Calu3 (cell line): ENCODE measurements at places on chromosomes 16 and 17. TPM values are rescaled to one million over a fixed set of nuclear protein-coding genes. Genes with fewer than 3 reads are reported as not detected.

GRCh38 chr16:15798671-15799070 is 58.2 kb downstream of the MYH11 start:
- DNase-seq = no peak

- DNase-seq = peak; percentile 32
Observed at GRCh38 chr17:67260170-67260987, 15.4 kb upstream of the HELZ start.

GRCh38 chr17:13797863-13798262 is 196.1 kb upstream of the HS3ST3A1 start:
- DNase-seq = no peak

- no peak for DNase-seq
Observed at GRCh38 chr17:7562208-7562605, 488 bp downstream of the SENP3 start.

DNA sequence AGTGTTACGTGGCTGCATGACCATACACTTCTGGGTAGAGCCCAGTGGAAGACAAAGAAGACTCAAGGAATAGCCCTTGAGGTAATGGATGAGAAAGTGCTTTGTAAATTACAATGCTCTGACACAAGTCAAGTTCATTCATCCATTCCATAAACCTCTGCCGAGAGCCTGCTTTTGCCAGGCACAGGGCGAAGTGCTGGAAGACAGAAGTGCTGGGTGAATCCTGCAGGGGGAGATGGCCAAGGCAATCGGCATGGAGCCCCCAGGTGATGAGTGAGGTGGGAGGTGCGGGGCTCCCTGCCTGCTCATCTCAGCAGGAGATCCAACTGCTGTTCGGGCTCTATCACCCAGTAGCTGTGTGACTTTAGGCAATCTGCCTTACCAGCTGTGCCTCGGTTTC is 2.8 kb upstream of the SOCS3 start:
- no peak for DNase-seq

CACNA1G gene
- not detected in 2 replicates for total RNA-seq

- peak; percentile 61 for DNase-seq
Observed at GRCh38 chr16:3282103-3282729, 1.1 kb upstream of the ZNF263 start.

MEIOC gene
- 3.5 and 4.7 TPM in 2 replicates for total RNA-seq

MYH11 gene
- total RNA-seq = 0.05 TPM in 1 of 2 replicates, not detected in the other

CTRL gene
- 2.6 and 3.4 TPM in 2 replicates for total RNA-seq

DNA sequence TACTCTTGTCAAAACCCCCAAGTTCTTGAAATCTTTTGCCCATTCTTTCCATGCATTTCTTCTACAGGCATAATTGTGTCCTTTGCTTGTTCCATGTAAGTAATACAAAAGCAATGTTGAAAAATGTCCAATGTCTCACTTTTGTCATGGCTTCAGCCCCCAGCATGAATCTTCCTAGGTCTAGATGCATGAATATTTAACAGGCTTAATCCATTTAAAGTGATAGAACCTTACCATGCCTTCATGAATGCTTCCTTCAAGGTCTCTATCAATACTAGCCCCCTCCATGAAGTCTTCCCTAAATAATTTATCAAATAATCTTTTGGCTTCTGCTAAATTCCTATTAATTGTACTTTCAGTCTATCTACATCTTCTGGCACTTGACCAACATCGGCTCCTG is 46.1 kb upstream of the ANKFY1 start:
- DNase-seq = no peak

DNA sequence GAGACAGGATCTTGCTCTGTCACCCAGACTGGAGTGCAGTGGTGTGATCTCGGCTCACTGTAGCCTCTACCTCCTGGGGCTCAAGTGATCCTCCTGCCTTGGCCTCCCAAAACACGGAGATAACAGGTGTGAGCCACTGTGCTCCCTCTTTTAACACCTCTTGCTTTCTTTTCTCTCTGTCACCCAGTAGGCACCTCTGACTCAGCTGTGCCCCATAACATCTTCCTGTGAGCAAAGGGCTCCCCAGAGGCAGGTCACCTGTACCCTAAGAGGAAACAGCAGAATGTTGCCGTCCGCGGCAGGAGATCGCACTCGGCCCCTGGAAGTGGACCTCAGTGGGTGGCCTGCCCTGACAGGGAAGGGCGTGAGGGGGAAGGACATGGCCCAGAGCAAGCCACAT is 918 bp upstream of the NLRC3 start:
- DNase-seq = no peak

DNA sequence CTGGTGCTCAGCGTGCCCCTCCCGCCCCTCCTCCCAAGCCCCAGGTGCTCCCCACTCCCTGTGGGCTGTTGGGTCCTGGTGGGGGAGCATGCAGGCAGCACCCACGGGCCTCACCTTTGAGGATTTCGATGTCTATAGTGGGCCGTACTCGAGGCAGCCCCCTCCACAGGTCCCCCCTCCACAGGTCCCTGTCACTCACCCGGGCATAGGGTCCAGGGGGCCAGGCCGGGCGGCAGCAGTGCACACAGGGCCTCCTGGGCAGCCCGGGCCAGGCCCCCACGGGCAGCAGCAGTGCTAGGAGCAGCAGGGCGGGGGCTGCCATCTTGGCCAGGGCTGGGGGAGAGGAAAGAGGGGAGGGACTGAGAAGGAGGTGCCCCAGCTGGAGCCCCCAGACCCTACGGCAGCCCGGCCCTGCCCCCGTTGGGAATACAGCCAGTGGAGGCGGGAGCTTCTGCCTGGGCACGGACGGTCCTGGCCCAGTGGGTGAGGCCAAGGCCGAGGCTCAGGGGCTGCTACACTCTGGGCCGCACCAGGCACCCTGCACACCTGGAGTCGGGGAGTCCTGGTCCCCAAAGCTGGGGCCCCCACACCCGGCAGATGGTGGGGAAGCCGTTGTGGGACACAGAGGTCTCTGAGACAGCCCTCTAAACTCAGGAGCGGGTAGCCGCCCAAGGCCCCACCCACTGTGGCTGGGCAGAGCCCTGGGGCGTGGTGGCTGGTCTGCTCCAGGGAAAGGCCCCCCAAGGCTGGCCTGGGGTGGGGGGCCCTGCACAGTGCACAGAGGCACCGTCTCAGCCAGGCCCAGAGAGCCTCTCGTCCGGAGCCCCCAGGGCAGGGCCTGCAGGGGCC is 1.2 kb downstream of the C1QTNF8 start:
- DNase-seq = no peak

TEDC2 gene
- 28.2 and 30.5 TPM in 2 replicates for total RNA-seq

DNA sequence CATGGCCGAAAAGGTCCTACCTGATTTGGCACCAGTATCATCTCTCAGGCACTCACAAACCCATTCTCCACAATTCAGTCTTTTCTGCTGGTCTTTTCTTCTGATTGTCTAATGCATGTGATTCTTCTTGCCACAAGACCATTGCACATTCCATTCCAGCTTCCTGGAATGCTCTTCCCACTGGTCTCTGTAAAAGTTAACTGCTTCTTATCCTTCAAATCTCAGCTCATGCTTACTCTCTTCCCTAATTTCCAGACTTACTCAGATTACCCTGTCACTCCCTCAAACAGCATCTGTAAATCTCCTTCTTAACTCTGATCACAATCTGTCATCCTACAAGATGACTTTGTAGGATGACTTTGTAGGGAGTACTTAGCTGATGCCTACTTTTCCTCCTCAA is 320.2 kb downstream of the MAP2K6 start:
- no peak for DNase-seq

KCTD19 gene
- total RNA-seq = 3.8 and 5.6 TPM in 2 replicates

DNA sequence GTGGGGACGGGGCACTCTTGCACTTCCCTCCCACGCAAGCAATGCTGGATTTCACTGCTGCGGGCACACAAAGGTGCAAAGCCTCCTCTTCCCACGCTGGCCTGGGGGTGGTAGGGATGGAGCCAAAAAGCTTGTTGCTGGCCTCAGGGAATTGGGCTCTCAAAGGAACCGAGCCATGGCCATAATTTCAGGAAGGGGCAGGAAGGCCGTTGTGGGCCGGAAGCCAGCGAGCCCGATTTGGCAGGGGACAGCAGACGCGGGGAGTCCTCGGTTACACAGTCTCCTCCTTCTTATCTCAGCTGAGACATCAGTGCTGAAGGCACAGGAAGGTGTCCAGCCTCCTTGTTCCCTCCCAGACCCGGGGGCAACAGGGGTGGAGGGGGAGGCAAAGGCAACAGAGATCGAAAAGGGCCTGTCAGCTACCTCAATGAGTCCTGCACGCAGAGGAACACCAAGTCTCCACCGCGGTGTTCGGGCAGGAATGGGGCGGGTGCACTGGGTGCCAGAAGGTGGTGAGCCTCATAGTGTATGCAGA is 59.5 kb downstream of the SLFN11 start:
- no peak for DNase-seq

GRCh38 chr17:3039736-3040135 is 23.7 kb downstream of the OR1D5 start:
- DNase-seq = no peak

- peak; percentile 67 for DNase-seq
Observed at GRCh38 chr17:81553018-81553615, 964 bp upstream of the FAAP100 start.

GRCh38 chr17:12247761-12248160 is 227.1 kb downstream of the MAP2K4 start:
- DNase-seq = no peak

GRCh38 chr17:44348234-44348987 is 3.3 kb downstream of the GRN start:
- no peak for DNase-seq

DNA sequence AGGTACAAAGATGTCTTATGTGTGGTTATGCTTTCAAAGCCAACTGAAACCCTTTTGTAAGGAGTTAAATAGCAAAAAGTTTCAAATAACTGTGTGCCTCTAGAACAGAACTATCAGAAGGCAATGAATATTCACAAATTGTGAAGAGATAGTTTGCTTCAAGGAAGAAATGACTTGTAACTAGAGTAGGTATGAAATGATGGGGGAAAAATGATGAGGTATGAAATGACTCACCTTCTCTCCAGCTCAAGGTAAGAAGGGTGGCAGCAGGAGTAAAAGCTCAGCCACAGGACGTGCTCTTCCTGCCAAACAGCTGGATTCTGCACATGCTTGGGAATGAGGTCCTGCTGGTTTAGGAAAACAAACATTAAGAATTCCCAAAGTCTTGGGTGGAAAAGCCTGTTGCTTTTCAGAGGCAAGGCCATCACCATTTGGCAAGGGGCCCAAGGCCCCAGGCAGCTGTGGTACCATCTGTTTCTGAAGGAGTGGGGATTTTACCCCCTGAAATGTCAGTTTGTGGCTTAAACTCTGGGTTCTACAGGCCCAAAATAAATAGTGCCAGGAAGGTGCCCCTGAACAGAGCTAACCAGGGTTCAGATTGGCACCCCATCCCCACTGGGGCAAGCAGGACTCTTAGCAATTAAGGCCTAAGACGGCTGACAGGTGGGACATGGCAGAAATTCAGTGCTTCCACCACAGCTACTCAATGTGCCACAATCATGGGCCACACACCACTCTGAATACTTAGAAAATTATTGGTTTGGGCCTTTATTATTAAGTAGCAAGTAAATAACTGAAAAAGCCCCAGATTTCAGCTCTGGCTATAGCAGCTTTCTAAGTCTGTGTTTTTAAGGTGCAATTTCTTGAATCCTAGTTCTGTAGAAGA is 13.3 kb downstream of the HERPUD1 start:
- DNase-seq = no peak

DNA sequence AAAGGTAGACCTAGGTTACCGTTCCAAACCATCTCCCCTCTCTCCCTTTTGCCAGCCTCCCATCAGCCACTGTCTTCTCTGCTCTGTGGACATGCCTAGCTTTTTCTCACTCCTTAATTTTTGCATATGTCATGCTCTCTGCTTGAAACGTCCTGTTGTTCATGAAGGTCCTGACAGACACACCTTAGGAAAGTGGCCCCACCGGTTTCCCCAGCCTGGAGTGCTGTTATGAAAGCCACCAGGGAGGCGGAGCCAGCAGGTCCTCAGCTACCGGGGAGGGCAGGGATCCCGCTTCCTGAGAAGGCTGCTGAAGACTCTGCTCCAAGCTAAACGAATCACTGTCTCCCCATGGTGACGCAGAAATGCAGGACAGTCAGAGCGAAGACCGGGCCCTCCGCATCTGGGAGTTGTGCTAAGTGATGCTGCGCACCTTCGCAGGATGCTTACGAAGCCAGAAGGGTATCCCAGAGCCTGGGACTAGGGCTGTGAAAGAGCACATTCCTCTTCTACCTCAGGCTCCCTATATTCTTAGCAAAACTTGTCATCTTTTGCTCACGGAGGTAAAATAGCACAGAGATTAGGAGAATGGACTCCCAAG is 2.3 kb upstream of the SLC16A11 start:
- DNase-seq = peak; percentile 90

DNA sequence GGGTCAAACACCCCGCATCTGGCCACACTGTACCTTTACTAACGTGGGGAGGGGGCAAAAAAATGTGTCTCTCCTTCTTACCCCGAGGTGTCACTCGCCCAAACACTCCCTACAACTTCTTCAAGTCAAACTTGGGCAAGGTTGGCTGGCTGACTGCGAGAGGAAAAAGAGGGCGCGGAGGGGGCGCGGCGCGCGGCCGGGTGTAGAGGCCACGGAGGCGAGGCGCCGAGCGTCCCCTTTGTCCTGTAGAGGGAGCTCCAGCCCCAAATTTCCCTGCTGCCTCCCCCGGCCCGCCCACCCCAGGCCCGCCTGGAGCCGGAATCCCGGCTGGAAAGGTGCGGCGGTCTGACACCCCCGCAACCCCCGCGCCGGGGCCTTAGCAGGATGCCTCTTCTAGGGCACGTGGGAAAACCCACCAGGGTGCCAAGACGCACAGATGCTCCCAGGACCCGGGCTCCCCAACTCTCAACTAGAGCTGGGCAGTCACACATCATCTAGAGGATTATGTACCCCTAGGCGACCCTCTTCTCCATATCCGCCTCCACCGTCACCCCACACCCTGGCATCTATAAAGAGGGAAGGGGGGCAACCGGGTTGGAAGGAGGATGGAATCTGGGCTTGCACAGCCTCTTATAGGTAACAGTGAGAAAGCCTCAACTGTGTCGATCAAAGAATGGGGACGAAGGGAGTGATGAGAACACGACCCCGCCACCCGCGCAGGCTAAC is 4.2 kb downstream of the IRX3 start:
- DNase-seq = peak; percentile 73

MYO19 gene
- 155 and 156 TPM in 2 replicates for total RNA-seq

DNA sequence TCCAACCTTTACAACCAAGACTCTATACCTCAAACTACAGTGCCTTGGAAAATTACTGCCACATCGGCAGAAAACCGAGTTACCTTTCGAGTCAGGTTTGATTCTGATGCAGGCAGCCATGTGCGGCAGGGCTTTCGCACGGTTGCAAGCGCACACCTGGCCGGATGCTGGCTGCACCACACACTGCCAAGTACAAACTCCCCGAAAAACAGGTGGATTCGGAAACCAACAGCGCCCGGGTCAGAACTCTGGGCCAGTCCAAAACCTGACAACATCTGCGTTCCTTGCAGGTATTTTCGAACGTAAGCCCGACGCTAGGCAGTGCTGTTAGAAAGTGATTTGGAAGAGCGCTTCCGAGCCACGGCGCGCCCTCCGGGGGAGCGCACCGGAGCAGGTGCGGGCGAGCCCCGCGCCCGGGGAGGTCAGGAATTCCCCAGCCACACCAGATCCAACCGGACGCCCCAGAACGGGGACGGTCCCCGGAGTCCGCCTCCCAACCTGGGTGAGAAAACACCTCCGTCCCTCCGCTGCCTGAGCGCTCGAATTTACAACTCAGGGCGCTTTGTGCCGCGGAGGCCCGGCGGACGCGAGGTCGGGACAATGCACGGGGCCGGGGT is 1.2 kb downstream of the USP7 start:
- DNase-seq = peak; percentile 30

GRCh38 chr16:51542981-51543815 is 392.1 kb upstream of the SALL1 start:
- no peak for DNase-seq

FOXL1 gene
- 13.3 and 14.5 TPM in 2 replicates for total RNA-seq

- peak; percentile 86 for DNase-seq
Observed at GRCh38 chr17:56699186-56699894, 105.8 kb downstream of the NOG start.

CDC6 gene
- total RNA-seq = 567 and 645 TPM in 2 replicates

TK1 gene
- 89.7 and 95.3 TPM in 2 replicates for total RNA-seq
